Ascending aorta (tissue), 2 donors: ENCODE measurements at places on chromosomes 2 and 18. TPM values are rescaled to one million over a fixed set of nuclear protein-coding genes. Genes with fewer than 3 reads are reported as not detected.

DNA sequence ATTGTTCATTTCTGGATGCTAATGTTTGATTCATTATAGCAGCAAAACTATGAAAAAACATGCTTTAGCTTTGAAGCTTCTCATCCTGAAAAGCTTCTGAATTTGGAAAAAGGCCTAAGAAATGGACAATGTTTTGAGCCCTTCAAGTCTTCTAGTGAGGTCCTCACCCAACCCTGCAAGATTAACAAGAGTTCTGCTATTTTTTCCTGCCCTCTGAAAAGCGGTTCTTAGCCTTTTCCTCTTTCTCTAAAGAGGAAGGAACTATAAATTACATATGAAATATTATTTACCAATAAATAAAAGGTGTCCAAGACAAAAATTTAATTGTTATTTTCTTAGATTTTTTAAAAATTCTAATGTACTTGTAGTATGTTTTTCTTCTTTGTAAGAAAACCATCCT is 19.9 kb upstream of the CDH19 start:
- no peak for DNase-seq

Gene SMYD1
- total RNA-seq, result not detected

DNA sequence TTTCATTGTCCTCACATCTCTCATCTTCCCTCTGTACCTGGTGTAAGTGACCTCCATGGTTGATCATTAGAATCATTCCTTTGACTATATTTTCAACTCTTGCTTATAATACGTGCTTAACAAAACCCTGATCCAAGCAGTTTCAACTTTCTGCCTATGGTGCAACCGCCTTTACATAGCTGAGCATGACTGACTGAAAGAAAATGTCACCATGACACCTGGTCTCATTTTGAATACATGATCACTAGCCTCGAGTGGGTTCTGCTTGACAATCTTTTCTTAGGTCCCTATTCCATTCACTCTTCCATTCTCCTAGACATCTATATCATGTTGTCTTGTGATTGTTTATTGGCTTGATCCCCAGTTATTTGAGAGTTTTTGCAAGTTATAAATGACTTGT is 78.9 kb upstream of the STAM2 start:
- DNase-seq, result no peak

Gene CPO
- not detected for total RNA-seq

Gene C1QL2
- total RNA-seq, result 11.6 TPM

DNA sequence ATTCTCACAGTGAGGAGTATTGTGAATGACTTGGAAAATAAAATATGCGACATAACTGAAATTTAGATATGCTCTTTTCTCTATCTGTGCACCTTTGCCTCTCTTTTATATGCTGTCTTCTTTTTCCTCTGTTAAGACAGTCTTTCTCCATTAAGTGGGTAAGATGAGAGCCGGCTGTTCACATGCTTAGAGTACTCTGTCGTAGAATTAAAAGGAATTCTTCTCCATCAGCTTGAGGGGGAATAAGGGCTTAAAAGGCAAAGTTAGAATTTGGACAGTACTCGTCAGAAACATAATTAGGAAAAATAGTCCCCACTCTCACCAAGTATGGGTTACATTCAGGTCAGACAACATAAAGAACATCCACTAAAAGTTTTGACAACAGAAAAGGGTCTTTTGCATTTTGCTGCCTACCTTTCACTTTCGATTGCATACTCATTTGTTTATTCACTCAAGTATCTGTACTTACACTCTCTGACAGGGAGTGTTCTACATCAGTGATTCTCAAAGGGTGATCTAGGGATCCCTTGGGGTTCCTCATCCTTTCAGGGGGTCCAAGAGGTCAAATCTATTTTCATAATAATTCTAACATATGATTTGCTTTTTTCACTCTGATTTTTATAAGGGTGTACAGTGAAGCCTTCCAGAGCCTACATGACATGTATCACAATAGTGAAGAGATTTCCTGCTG is 48.0 kb downstream of the ARHGAP15 start:
- DNase-seq, result no peak
